ENCODE measurements at places on chromosomes 3 and 15.

DNA sequence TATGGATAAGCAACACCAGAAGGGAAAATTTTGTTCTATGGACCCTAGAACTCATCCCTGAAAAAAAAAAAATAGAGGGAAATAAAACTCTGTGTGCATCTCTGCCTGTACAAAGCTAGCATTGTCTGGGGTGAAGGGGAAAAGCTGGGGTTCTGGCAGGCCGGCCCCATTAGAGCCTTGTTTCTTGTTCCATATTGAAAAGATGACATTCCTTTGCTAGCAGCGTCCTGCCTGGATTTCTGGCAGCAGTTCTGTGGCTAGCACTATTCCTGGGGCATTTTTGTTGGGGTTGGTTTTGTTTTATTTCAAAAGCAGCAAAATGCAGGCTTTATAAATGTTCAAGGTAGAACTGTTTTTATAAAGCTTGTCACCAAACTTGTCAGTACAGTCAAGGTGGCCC lies 45.2 kb downstream of the RARB start:
- no peak for DNase-seq

- no peak for DNase-seq
Measured at GRCh38 chr3:131282379-131282778, 99.2 kb upstream of the NUDT16 start.

DNA sequence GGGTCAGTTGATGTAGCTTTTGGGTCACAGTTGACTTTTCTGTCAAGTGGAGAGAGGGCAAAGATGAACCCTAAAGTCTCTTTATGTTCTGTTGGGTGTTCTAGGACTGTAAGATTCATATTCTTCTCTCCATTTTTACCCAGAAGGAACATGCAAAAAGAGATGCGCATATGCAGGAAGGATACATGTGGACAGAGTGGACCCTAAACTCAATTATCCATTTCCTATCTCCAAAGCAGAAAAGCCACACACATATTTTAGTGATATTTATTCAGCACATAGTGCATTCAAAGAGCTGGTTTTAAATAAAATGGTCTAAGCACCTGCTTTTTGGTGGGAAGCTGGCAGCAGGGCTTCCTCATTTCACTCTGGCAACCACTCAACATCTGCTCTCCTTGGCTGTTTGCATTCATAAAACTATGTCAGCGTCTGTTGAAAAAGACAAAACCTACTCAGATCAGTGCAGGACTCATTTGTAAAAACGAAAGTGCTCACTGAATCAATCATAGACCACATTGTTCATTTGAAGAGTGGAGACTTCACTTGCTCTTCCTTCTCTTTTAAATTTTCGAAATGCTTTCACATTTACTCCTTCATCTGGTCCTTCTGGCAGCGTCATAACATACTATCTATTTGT lies 96.6 kb downstream of the SEMA6D start:
- no peak for DNase-seq

GRCh38 chr15:62212741-62213140 lies 47.7 kb upstream of the C2CD4B start:
- peak; percentile 25 for DNase-seq

GRCh38 chr15:93072411-93073394 lies 16.3 kb downstream of the RGMA start:
- DNase-seq: no peak

DNA sequence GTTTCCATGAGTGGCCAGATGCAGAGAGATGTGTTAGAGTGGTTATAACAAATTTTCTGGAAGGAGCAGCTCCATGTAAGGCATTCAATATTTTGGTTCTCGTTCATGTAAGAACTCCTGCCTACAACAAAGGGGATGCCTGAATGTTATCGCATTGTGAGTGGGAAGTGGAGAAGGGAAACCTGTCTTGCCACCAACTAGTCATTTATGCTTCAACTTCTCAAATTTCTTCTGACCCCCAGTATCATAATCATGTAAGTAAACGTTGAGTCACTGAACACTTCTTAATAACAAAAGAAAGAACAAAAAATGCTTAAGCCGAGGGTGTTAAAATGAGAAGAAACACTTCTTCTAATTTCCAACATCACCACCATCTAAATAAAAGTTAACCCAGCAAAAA lies 62.0 kb upstream of the MRPL3 start:
- no peak for DNase-seq

GRCh38 chr3:188097791-188098190 lies 56.2 kb upstream of the LPP start:
- peak; percentile 12 for DNase-seq

- peak; percentile 77 for DNase-seq
Measured at GRCh38 chr3:129576514-129577352, 29.7 kb downstream of the PLXND1 start.

GRCh38 chr3:32641356-32641755 lies 43.6 kb upstream of the CNOT10 start:
- DNase-seq: no peak

GRCh38 chr3:7190095-7190494 lies 329.2 kb downstream of the GRM7 start:
- no peak for DNase-seq

DNA sequence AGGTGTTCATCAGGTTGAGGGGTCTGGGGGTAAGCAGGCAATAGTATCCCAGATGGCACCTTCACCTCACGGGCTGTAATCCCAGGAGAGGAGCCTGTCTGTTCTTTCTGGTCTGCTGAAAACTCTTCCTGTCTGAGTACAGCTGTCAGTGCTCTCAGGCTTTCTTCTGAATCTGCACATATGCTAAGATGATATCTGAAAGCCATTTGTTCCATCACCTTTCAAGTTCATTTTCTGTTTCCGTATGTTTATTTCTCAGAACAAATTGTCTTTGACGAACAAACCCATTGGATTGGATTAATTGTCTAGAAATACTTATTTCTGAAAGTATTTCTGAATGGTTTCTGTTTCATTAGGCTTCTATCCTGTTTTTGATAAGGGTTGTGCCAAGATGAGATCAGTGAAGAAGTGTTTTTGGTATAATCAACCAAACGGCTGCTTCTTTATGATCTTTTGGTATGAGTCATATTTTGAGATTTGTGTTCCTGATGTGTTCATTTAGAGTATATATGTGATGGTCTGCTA lies 13.3 kb downstream of the ZNF592 start:
- no peak for DNase-seq

DNA sequence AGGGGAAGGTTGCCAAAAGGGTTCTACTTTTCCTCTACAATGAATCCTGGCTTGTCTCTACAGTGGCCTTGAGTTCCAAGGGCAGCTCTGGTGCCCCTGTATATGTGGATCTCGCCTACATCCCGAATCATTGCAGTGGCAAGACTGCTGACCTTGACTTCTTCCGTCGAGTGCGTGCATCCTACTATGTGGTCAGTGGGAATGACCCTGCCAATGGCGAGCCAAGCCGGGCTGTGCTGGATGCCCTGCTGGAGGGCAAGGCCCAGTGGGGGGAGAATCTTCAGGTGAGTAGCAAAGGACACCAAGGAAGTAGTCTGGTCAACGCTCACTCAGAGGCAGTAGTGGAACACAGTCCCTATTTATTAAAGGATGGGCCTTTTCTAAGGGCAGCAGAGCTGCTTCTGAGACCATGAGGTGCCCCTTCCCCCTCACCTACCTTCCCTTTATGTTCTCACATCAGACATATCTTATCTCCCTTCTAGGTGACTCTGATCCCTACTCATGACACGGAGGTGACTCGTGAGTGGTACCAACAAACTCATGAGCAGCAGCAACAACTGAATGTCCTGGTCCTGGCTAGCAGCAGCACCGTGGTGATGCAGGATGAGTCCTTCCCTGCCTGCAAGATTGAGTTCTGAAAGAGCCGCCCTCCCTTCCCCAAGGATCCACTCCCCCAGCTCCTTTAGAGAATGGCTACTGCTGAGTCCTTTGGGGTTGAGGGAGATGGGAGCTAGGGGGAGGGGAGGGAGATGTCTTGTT lies 12.4 kb downstream of the MAP1A start:
- DNase-seq: no peak

- peak; percentile 19 for DNase-seq
Measured at GRCh38 chr3:136939489-136939888, 18.3 kb upstream of the IL20RB start.

- no peak for DNase-seq
Measured at GRCh38 chr15:42728560-42728959, 8.4 kb downstream of the CDAN1 start.

- DNase-seq: no peak
Measured at GRCh38 chr15:85527895-85528294, 147.5 kb downstream of the AKAP13 start.

GRCh38 chr3:36944012-36944640 lies 728 bp downstream of the TRANK1 start:
- peak; percentile 4 for DNase-seq

- no peak for DNase-seq
Measured at GRCh38 chr15:35071106-35071505, 14.0 kb downstream of the NANOGP8 start.

GRCh38 chr3:187044206-187044605 lies 95.1 kb downstream of the RPL39L start:
- peak; percentile 39 for DNase-seq

- DNase-seq: no peak
Measured at GRCh38 chr3:10619989-10620832, 114.8 kb upstream of the ATP2B2 start.
